ENCODE measurements at places on chromosomes 1 and 21.

DNA sequence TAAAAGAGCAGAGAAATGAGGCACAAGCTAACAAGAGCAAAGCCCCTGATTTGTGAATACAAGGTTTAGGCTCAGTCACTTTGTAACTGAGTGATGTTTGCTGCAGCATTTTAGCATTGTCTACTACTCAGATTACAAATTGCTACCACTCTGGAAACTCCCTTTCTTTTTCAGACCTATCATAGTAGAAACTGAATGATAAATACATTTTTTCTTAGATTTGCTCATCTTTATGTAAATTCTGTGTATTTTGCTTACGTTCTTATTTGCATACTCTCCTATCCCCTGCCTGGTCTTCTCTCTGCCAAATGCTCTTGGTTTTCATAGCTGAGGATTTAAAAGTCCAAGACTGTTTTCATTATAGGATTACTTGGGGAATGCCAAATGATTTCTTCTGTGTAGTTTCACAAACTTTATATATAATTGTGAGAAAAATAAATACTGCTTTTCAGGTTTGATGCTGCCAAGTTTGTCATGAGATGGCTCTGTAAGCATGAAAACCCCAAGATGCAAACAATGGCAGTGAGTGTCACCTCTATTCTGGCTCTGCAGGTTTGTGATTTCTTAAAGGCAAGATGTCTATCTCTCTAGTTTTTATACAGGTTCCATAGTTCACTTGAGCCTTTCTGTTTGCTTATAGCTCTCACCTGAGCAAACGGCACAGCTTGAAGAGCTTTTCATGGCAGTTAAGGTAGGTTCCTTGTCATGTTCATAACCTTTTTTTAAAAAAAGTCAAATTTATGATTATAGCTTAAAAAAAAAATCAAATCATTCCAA is 24.7 kb downstream of the ZYG11A start:
- DNase-seq, result no peak

DNA sequence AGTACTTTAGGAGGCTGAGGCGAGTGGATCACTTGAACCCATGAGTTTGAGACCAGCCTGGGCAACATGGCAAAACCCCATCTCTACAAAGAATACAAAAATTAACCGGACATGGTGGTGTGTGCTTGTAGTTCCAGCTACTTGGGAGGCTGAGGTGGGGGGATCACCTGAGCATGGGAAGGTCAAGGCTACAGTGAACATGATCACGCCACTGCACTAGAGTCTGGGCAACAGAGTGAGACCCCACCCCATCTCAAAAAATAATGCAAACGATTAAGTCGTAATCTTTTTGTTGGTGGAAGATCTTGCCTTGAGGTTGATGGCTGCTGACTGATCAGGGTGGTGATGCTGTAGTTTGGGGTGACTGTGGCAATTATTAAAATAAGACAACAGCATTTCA is 6.3 kb downstream of the RCAN3 start:
- DNase-seq, result no peak

DNA sequence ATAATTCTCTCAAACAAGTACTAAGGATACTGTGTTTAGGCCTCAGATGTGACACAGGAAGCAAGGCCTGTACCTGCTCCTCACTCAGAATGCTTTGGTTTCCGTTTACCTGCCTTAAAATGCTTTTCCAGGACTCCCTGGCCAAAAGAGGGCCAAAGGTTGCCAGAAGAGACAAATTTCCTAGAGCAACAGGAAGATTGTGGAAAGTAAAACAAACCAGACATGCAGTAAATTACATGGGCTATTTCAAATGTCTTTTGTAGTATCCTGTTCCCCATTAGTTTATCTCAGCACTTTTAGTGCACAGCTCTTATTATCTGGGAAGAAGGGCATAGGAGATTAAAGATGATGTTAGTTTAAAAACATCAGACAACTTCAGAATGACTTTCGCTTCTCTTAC is 280.0 kb downstream of the NFIA start:
- no peak for DNase-seq

GRCh38 chr1:107662971-107663370 is 302.0 kb downstream of the VAV3 start:
- DNase-seq, result no peak

GRCh38 chr1:58288624-58289142 is 257.8 kb downstream of the OMA1 start:
- DNase-seq, result no peak

GRCh38 chr1:5338466-5338865 is 653.8 kb downstream of the NPHP4 start:
- DNase-seq, result no peak

DNA sequence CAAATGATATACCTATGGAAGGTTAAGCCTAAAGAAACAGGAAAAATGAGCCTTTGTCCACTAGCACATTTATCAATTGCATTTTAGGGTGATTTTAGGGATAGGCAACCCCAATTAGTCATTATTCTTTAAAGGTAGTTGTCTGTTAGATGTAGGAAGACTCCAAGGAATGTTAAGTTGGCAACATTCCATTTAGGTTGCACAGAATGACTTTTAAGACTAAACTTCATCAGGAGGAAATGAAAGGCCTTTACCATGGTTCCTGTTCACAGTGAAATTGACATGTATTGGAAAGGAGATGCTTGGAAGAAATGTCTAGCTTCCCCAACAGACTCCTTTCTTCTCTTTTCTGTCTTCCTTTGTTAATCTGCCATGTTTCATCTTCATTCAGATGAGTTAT is 1.6 kb upstream of the APOBEC4 start:
- no peak for DNase-seq

- no peak for DNase-seq
Measured at GRCh38 chr1:63951059-63951946, 177.5 kb downstream of the ROR1 start.

- DNase-seq, result no peak
Measured at GRCh38 chr1:22210636-22211035, 67.7 kb upstream of the WNT4 start.
